ENCODE measurements at places on chromosomes 5 and 9.

- no peak for DNase-seq
Observed at GRCh38 chr9:32331240-32331639, 53.2 kb upstream of the ACO1 start.

GRCh38 chr5:128927644-128928043 lies 37.6 kb upstream of the SLC27A6 start:
- DNase-seq = no peak

- no peak for DNase-seq
Observed at GRCh38 chr9:127989094-127989493, 8.3 kb upstream of the EEIG1 start.

DNA sequence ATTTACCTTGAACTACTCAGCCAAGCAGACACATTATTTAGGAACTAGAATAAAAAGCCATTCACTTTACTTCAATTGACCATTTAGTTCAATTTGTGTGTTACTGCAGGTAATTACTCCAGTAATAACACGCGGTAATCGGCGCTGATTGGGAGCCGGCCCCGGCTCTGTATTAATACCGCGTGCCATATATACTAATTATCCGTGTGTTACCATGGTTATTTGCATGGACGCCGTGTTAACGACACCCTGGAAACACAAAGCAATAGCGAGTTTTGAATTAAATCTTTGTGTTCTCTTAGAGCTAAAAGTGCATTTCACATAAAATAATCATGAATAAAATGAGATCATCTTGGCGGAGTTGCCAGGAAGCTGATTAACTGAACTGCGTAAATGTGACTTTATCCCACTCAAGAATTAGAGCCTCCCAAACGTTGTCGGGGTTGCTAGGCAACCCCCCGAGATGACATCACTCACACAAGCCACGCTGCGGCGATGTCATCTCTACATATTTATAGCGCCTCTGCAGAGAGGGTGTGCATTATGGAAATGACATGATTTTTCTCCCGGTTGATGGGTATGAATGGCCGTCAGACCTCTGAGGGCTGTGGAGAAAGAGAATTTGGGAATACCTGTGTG lies 41.4 kb upstream of the RNU6ATAC start:
- DNase-seq = peak; percentile 45

- no peak for DNase-seq
Observed at GRCh38 chr5:14277385-14278320, 134.5 kb downstream of the TRIO start.

DNA sequence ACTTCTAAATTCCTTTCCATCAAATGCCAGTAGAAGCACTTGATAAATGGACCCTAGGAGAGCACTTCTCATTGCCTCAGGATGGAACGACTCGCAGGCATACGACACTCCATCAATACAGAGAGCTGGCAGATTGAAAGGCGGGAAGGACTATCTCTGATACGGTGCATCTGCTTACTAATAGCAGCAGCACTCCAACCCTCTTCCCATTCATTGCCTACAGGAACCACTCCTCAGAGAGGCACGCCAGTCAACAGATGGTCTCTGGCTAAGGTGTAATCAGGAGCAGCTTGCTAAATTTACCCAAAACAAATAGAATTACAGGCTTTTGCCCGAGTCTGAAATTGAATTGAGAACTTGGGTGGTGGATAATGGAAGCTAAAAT lies 168.1 kb downstream of the EFNA5 start:
- no peak for DNase-seq

DNA sequence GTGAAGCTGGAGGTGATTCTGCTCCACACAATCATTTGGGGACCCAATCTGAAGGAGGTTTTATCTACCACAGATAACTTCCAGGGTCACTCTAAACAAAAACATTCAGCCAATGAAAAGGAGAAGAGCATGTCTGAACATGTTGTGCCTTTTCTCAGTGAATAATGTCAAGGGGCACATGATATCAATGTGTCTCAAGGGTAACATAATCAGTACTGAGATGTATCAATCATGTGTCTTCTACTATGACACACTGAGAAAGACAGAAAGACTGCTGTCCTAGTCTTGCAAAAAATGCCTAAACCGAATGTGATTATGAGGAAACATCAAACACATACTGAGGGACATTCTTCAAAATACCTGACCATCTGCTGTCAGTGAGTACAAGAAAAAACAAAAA lies 25.4 kb upstream of the RASA1 start:
- DNase-seq = no peak

GRCh38 chr5:173920866-173921555 lies 32.9 kb downstream of the CPEB4 start:
- peak; percentile 22 for DNase-seq

DNA sequence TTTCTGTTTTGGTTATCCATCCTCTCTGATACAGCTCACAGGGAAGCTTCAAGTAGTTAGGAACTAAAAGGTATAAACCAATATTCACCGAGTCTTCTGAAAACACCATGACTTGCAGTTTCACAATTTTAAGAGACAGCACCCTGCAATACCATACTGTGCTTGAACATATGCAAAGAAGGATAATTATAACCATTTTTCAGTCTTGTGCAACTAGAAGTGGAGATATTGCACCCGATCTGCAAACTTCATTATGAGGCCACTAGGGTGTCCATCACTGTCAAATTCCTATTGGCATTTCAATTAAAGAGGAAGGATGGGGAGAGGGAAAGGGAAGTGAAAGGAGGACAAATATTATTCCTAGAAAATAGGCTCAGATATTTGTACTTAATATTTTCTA lies 32.4 kb upstream of the CEP120 start:
- no peak for DNase-seq
